ENCODE measurements at places on chromosomes 4 and X.

DNA sequence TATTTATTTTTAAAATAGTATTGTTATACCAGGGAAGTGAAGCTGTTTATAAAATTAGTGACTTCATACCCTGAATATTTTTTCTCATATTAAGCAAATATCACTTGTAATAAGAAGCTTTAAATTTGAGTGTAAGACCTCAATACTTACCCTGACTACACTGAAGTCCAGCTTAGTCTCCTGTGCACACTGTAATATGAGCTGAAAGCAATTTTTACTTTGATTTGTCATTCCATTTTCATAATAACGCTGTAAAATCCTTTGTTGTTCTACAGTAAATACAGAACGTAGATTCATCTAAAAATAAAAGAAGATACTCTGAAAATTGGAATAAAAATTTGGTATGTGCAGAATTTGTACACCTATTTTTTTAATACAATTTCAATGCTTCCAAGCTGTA is 27.2 kb downstream of the HDX start:
- DNase-seq, result no peak

DNA sequence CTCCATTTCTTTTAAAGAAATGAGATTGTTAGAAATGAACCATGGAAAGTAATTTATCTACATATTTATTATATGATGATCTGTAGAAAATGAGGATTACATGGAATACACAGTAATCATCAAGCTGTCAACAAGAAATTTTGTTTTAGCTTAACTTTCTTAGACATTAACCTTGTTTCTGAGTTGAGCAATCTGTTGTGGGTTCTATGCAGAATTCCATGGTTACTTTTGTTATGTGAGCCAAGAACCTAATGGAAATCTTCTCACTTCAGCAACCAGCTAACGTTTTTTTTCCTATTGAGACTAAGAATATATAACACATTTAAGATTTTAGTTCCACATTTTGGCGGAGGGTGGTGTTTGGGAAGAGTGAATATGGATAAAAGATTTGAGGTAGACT is 136.1 kb upstream of the SLC4A4 start:
- DNase-seq, result no peak

GRCh38 chr4:99828477-99828876 is 11.8 kb downstream of the DAPP1 start:
- no peak for DNase-seq

DNA sequence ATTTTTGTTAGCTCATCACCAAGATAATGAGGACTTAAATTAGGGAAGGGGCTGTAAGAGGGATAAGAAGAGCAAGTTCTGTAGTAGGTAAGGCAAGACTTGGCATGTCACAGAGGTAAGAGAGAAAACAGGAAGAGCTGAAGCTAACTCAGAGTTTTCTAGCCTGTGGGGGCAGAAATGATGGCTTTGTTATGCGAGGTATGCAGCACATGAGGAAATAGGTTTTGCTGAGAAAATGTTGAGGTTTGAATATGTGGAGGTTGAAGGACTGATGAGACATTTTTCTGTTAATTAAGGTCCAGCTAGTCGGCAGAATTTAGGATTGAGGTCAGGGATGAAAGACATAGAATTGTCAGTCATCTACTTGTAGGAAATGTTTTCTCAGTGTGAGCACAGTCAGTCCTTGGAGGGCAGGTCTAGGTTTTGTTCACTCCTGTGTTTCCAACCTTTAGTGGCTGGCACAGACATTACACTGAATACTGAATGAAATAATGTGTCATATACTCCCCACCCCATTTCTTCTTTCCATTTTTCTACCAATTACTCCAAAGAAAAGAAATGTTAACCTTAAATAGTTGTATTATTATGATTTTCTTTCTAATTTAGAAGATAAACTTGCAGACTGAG is 154.0 kb upstream of the AADAT start:
- no peak for DNase-seq

GRCh38 chr4:101475246-101475645 is 127.9 kb upstream of the PPP3CA start:
- no peak for DNase-seq

DNA sequence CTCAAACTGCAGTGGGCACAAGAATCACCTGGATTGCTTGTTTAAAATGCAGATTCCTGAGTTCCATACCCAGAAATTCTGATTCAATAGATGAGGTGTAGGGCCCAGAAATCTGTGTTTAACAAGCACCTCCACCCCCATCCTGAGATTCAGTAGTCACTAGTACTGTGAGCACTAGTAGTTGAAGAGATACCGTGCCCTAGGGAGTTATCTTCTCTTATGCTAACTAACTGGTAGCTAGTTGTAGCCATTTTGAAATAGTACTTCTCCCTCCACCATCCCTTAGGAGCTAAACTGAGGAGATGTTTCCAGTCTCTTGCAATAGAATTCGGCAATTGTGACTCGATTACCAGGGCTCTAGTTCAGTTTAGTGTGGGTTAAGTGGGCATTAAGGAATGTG is 18.4 kb downstream of the KLHL34 start:
- DNase-seq, result no peak

All from RKO (cell line).